Mesenteric fat pad (tissue), 1 donor: ENCODE measurements at places on chromosomes 5 and 9. TPM values are rescaled to one million over a fixed set of nuclear protein-coding genes. Genes with fewer than 3 reads are reported as not detected.

DNA sequence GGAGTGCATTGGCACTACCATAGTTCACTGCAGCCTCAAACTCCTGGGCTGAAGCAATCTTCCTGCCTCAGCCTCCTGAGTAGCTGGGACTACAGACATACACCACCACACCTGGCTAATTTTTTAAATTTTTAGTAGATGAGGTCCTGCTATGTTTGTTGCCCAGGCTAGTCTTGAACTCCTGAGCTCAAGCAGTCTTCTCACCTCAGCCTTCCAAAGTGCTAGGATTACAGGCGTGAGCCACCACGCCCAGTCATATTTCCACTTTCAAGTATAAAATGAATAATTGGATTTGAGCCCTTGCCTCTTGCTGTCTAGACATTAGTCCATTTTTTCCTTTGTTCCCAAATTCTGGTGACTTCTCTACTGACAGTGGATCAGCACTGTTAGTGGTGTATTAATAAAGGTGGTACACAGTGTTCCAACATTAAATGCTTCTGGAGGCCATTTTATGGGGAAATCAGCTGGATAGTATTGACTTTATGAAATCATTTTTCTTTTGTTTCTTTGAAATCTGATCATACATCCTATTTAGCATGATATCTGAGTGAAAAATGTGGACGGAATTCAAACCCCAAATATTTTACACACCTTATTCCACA, 15.9 kb downstream of the ATP6V0E1 start:
- no peak for DNase-seq

The CKMT2 gene
- 18.9 TPM for total RNA-seq

GRCh38 chr9:4292781-4293180, 7.1 kb downstream of the GLIS3 start:
- DNase-seq: no peak

DNA sequence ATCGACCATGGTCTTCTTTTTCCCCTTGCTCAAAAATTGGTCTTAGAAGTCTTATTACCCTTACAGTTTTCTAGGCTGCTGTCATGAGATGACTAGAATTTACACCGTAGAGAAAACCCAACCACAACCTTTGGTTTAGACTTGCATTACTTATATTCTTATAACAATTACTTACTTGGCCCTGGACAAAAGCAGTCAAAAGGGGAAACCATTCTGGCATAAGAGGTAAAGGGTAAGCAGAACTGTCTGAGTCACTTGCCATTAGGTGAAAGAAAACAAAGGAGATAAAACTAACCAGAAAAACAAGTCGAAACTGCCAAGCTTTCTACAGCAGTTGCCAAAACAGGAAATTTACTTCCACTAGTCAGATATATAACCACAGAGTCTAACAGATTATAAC, 17.9 kb downstream of the TMEM245 start:
- DNase-seq: no peak

GRCh38 chr5:79547429-79547822, 33.5 kb upstream of the HOMER1 start:
- DNase-seq: no peak

DNA sequence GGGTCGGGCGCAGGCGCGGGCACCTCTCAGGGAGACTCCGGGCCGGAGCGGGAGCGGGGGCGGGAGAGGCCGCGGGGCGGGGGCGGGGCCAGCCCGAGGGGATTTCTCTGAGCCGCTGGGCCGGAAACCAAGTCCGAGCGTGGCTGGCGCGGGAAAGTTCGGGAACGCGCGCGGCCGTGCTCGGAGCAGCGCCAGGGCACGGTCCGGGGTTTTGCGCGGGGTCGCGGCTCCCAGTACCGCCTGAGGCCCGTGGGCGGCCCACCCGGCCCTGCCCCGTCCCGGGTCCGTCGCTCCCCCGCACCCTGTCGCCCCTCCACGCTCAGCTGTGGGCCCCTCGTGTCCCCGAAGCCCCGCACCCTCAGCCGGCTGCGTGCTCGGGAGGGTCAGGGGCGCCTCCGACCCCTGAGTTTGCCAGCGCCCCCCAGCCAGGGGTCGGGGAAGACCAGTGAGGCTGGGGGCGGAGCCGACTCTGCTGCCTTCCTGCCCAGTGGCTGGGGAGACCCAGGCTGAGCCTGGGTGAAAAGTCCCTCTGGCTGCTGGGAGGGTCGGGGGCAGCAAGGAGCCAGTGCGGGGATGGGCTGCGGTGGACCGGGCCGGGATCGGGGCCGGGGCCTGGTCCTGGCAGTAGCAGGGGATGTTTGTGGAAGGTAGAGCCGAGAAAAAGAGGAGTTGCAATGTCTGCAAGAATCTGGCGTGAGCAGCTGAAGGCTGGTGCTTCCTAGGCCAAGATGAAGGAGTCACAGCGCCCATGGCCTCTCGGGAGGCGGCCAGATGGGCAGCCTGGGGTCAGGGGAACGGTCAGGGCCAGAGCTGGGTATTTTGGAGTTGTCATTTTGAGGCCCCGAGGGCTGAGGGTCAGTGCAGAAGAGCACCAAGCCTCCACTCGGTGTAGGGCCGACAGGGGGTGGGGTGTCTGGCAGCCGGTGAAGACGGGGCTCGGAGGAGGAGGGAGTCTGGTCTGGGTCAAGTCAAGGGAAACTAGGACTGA, 588 bp downstream of the TRAF2 start:
- no peak for DNase-seq

The CDO1 gene
- total RNA-seq: 60.8 TPM

GRCh38 chr5:52705720-52706119, 82.0 kb upstream of the ITGA1 start:
- no peak for DNase-seq

- no peak for DNase-seq
These were observed 638.1 kb downstream of the ACTL7B start for GRCh38 chr9:108217431-108218349.
